Esophagus squamous epithelium (tissue), 5 donors: ENCODE measurements at places on chromosomes 16 and 17.

DNA sequence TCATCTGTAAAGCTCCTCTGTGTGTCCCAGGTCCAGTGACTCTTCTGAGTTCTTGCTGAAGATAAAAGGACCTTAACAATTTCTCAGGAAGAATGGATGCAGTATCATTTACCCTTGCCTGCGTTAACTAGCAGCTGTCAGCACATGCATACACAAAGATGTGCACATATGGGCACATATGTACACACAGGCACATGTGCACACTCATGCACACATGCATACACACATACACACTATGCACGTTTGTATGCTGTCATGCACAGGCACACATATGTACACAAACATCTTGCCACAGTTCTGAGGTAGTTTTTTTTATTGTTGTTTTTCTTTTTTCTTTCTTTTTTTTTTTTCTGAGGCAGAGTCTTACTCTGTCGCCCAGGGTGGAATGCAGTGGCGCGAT, 24.9 kb downstream of the GP2 start:
- no peaks in the 10 kb centered on the region for H3K36me3 ChIP-seq
- no peak for DNase-seq
- no peak overlapping the region for H3K4me3 ChIP-seq
- H3K27ac ChIP-seq: no peak overlapping the region

DNA sequence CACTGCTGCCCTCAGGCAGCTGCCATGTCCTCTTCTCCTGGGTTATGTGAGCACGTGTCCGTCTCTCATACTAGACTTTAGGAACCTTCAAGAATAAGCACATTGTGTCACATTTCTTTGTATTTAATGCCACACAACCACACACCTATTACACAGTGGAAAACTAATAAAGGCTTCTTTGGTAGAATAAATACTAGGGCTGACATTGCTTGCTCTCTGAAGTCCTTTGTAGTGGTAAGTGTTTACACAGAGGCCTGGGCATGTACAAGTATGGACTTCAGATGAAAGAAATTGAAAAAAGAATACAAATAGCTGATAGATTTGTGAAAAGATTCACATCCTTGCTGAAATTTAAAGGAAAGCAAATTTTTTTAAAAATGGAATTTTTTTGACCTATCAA, 188.1 kb upstream of the CCL2 start:
- no peaks in the 10 kb centered on the region for H3K27me3 ChIP-seq
- no peaks in the 10 kb centered on the region for H3K36me3 ChIP-seq
- DNase-seq: no peak
- no peaks in the 10 kb centered on the region for H3K4me1 ChIP-seq
- no peak overlapping the region for H3K4me3 ChIP-seq

DNA sequence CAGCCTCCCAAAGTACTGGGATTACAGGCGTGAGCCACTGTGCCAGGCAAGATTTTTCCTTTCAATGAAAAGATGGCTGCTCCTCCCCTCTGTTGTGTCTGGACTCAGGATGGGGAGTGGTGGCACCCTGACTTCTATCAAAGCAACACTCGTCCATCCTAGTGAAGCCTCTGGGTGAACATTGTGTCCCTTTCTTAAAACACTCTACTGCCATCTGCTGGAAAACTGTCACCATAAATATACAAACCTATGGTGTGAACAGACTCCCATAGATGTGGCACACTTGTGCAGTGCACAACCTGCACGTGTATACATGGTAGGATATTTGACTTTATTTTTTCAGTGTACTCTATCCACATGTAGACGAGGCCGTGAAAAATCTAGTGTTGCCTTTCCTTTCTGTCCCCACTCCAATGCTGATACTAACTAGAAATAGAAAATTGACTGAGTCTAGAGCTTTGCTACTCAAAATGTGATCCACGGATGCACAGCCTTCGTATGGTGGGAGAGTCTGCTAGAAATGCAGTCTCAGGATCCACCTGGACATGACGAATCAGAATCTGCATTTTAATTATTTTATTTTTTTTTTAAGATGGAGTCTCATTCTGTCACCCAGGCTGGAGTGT, 55.9 kb upstream of the PLCG2 start:
- DNase-seq: no peak
- H3K27me3 ChIP-seq: no peaks in the 10 kb centered on the region
- no peak overlapping the region for H3K27ac ChIP-seq
- no peaks in the 10 kb centered on the region for H3K36me3 ChIP-seq
- H3K4me1 ChIP-seq: peaks cover 11% of the 10 kb centered on the region

GRCh38 chr16:54817940-54818574, 112.6 kb upstream of the IRX5 start:
- H3K36me3 ChIP-seq: no peaks in the 10 kb centered on the region

DNA sequence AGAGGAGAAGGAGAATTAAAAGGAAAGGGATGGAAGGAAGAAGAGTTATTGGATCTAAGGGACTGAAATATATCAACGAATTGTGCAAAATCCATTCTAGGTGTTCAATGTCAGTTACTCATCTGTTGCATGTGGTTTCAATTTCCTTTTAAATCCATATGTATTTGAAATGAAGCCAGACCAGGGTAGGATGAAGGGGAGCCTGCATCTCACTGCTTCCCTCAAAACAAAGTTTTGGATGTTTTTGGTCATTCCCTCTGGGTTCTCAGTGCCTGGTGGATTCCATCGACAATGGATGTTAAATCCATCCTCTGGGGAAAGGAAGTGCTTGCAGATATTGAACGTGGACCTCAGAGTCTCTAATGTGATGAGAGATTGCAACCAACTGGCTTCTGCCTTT, 103.5 kb upstream of the XYLT1 start:
- H3K27ac ChIP-seq: no peak overlapping the region
- H3K36me3 ChIP-seq: no peaks in the 10 kb centered on the region
- no peaks in the 10 kb centered on the region for H3K27me3 ChIP-seq
- DNase-seq: no peak

DNA sequence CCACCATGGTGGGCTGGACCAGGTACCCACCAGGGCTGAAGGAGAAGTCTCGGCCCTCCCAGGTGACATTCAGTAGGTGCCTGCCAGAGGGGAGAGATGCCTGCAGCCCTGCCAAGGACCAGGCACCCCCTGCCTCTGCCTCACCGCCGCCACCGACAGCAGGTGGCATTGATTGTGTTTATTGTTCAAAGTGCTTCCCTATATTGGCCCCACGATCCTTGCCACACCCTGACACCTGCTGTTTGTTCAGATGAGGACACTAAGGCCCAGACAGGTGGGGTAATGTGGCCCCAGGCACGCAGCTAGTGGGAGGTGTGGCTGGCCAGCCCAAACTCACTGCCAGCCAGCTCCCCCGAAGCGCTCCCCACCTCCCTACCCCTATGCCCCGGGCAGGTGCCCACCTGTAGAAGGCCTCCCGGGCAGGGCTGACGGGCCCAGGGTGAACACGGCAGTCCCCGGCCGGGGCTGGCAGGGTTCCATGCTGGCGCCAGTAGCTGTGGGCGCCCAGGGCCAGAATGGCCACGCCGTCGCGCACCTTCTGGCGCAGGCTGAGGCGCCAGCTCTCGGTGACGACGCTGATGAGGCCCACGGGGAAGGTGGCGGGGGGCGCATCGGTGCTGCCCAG, 8.0 kb downstream of the GRIN2C start:
- peaks cover 3% of the 10 kb centered on the region for H3K4me1 ChIP-seq
- no peak for DNase-seq
- peaks cover 76% of the 10 kb centered on the region for H3K27me3 ChIP-seq

- H3K36me3 ChIP-seq: no peaks in the 10 kb centered on the region
- H3K27me3 ChIP-seq: no peaks in the 10 kb centered on the region
- no peak for DNase-seq
- H3K27ac ChIP-seq: no peak overlapping the region
Observed at GRCh38 chr16:24445216-24445615, 94.2 kb upstream of the RBBP6 start.

DNA sequence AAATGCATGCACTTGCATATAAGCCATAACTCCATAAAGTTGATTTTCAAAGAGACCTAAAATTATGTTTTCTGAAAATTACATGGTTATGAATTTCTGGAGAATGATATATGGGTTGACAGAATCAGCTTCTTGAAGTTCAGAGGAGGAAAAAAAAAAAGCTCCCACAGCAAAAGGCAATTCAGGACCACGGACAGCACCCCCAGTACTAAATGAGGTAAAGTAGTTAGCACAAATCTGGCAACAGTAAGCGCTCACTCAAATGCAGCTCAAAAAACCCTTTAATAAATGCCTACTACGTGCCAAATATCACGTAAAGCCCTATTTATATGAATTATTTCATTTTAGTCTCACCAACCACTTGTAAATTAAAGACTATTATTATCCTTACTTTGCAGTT, 135.2 kb downstream of the SHISA9 start:
- H3K4me1 ChIP-seq: no peaks in the 10 kb centered on the region
- H3K27ac ChIP-seq: no peak overlapping the region
- H3K36me3 ChIP-seq: no peaks in the 10 kb centered on the region
- no peak overlapping the region for H3K4me3 ChIP-seq
- no peaks in the 10 kb centered on the region for H3K27me3 ChIP-seq

DNA sequence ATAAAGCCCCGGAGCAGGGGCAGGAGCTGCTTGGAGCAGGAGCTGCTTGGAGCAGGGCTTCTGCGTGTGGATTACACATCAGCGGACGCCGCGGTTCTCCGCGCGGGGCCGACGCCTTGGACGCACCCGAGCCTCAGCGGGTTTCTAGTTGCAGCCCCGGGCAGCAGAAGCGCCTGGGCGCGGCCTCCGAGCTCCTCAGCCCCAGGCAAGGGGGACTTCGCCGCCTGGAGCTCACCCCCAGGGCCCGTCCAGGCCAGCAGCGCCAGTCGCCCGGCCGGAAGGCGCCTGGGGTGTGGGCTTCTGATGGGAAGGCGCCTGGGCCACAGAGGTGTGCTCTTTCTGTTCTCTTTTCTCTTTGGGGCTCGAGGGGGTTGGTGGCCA, 6.3 kb downstream of the FOXF1 start:
- peaks cover 49% of the 10 kb centered on the region for H3K4me1 ChIP-seq
- peak overlapping the region; percentile 94 for H3K27ac ChIP-seq
- no peak for DNase-seq
- H3K27me3 ChIP-seq: peaks cover 3% of the 10 kb centered on the region

- H3K27ac ChIP-seq: no peak overlapping the region
- no peak overlapping the region for H3K4me3 ChIP-seq
- no peaks in the 10 kb centered on the region for H3K27me3 ChIP-seq
- DNase-seq: no peak
Observed at GRCh38 chr16:24568392-24568791, 29.0 kb downstream of the RBBP6 start.

GRCh38 chr17:8253801-8254200, 4.7 kb downstream of the PFAS start:
- no peaks in the 10 kb centered on the region for H3K27me3 ChIP-seq
- peaks cover 9% of the 10 kb centered on the region for H3K36me3 ChIP-seq
- H3K4me3 ChIP-seq: no peak overlapping the region
- DNase-seq: no peak
- no peak overlapping the region for H3K27ac ChIP-seq

DNA sequence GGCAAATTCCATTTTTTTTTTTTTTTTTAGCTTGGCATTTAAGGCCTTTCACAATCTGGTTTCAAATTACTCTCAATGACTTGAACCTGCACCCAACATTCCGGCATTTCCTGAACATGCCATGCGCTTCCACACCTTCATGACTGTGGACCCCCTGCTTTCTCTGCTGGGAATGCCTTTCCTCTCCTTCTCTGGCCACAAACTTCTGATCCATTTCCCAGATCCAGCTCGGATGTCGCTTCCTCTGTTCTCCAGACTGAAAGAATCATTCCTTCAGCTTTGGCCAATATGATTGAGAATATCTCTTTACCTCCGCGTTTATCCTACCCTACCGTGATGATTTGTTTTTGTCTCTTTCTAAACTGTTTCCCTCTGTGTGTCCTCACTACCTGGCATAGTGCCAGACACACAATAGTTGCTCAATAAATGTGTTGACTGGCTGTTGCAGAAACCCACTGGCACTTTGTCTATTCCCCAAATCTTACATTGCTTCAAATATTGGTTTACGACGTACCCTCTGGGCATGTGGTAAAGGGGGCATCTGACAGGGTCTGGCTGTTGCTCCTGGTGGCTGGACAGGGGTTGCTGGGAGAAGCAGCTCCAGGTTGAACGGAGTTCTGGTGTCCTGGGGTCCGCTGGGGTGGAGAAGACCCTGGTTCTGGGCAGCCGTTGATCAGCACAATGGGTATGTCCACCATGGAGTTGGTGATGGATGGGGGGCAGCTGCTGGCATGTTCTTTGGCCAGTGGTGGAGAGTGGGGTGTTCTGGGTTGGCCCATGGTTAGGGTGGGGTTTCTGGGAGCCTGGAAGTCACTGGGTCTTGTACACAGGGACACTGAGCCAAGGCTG, 14.7 kb downstream of the TNS4 start:
- peak overlapping the region; percentile 69 for H3K27ac ChIP-seq
- H3K36me3 ChIP-seq: peaks cover 6% of the 10 kb centered on the region
- H3K4me3 ChIP-seq: no peak overlapping the region
- DNase-seq: no peak
- no peaks in the 10 kb centered on the region for H3K27me3 ChIP-seq
- H3K4me1 ChIP-seq: peaks cover 68% of the 10 kb centered on the region

GRCh38 chr17:76528528-76529223, 8.8 kb downstream of the CYGB start:
- no peak for DNase-seq
- peak overlapping the region; percentile 4 for H3K4me3 ChIP-seq
- no peaks in the 10 kb centered on the region for H3K36me3 ChIP-seq
- no peaks in the 10 kb centered on the region for H3K27me3 ChIP-seq
- peaks cover 76% of the 10 kb centered on the region for H3K4me1 ChIP-seq
- peak overlapping the region; percentile 87 for H3K27ac ChIP-seq
